ENCODE measurements at places on chromosomes 1 and 21. TPM values are rescaled to one million over a fixed set of nuclear protein-coding genes. Genes with fewer than 3 reads are reported as not detected.

GRCh38 chr21:32093646-32094462 lies 185.0 kb downstream of the MIS18A start:
- DNase-seq, result no peak
- H3K27me3 ChIP-seq, result no peaks in the 10 kb centered on the region
- H3K4me3 ChIP-seq, result no peak overlapping the region

DNA sequence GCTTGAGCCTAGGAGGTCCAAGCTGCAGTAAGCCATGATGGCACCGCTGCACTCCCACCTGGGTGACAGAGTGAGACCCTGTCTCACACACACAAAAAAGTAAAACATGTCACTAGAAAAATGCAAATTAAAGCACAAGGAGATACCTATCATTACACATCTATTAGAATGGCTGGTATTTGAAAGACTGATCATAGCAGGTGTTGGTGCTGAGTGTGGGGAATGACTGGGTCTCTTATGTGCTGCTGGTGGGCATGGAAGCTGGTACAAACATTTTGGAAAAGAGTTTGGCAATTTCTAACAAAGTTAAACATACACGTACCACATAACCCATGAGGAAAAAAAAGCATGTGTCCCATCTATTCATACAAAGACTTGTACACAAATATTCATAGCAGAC lies 142.1 kb upstream of the ZBTB40 start:
- H3K36me3 ChIP-seq, result no peaks in the 10 kb centered on the region
- no peak overlapping the region for H3K27ac ChIP-seq
- peaks cover 2% of the 10 kb centered on the region for H3K27me3 ChIP-seq

- H3K27me3 ChIP-seq, result no peaks in the 10 kb centered on the region
- H3K4me3 ChIP-seq, result no peak overlapping the region
- no peaks in the 10 kb centered on the region for H3K36me3 ChIP-seq
These were observed 629.3 kb upstream of the NEGR1 start for GRCh38 chr1:72911656-72912055.

- H3K27ac ChIP-seq, result no peak overlapping the region
- H3K36me3 ChIP-seq, result no peaks in the 10 kb centered on the region
- no peaks in the 10 kb centered on the region for H3K27me3 ChIP-seq
- H3K4me3 ChIP-seq, result no peak overlapping the region
These were observed 59.9 kb upstream of the ERRFI1 start for GRCh38 chr1:8086055-8086454.

DNA sequence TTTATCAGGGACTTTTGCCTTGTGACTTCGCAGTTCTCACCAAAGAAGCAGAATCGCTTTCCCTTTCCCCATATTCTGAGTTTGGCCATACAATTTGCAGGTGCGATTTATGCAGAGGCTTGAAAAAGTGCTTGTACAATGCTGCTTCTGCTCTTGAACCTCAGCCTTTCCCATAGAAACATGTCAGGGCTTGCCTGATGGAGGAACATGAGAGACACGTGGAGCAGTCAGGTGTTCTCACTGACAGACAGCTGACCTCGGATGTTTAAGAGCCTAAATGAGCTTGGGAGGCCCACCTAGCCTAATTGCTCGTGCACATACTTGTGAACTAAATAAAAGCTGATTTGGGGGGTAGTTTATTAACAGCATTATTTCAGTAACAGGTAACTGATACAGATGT lies 290.0 kb downstream of the S1PR1 start:
- no peak overlapping the region for H3K27ac ChIP-seq
- no peaks in the 10 kb centered on the region for H3K27me3 ChIP-seq
- DNase-seq, result no peak

- peaks cover 4% of the 10 kb centered on the region for H3K36me3 ChIP-seq
- no peak overlapping the region for H3K4me3 ChIP-seq
- H3K4me1 ChIP-seq, result no peaks in the 10 kb centered on the region
These were observed 21.3 kb downstream of the FAM20B start for GRCh38 chr1:179046808-179047635.

DNA sequence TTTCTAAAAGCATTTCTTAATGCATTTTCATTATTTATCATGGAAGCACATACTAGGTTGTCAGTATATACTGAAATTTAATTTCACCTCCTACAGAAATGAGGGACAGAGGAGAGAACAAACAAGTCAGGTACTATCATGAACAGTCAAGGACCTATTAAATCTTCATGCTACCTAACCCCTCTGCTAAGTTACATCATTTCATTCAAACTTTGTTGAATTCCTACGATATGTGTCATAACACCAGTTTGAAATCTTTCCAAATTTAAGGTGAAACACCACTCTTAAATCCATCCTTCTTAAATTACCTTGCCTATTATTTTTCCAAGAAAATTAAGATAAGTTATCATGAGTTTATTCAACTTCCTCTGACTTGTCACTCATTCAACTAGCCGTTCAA lies 78.9 kb downstream of the DENND1B start:
- no peak overlapping the region for H3K4me3 ChIP-seq
- no peaks in the 10 kb centered on the region for H3K27me3 ChIP-seq
- H3K36me3 ChIP-seq, result no peaks in the 10 kb centered on the region
- DNase-seq, result no peak
- no peaks in the 10 kb centered on the region for H3K4me1 ChIP-seq
- no peak overlapping the region for H3K27ac ChIP-seq

DNA sequence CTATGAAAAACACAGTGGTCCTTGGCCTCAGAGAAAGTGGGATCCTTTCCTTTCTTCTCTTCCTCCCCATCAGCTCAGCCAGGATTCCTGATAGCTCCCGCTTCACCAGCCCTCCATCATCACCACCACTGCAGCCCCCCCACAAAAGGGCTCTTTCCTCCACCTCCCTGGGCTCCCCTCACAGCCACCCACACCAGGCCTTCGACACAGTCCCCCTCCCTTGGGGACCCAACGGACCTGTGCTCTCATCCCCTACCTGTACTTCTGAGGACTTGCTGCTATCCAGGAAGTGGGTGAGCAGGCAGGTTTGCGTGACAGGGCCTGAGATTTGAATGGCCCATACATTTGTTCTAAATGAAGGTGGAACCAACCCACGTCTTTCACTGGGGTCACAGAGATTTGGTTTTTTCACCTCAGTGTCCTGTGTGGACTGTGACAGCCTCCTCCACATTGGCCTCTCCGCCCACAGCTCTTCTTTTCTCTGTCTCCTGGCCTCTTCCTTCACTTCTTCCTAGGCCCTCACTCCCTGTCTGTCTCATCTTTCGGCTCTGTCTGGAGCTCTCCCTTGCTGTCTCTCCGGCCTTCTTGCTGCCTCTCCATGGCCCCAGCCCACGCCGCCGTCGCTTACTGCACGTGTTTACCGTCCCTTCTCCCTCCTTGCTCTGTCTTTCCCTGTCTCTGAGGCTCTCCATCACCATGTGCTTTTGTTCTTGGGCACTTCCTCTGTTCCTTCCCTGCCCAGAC lies 238.6 kb downstream of the FOXD2 start:
- DNase-seq, result no peak
- no peaks in the 10 kb centered on the region for H3K4me1 ChIP-seq
- H3K4me3 ChIP-seq, result no peak overlapping the region
- H3K27me3 ChIP-seq, result peaks cover 12% of the 10 kb centered on the region

Gene URB1
- 10.6 TPM for total RNA-seq

Gene DMBX1
- not detected for total RNA-seq
